Heart left ventricle (tissue), 16 donors: ENCODE measurements at places on chromosomes 6 and 20. TPM values are rescaled to one million over a fixed set of nuclear protein-coding genes. Genes with fewer than 3 reads are reported as not detected.

DNA sequence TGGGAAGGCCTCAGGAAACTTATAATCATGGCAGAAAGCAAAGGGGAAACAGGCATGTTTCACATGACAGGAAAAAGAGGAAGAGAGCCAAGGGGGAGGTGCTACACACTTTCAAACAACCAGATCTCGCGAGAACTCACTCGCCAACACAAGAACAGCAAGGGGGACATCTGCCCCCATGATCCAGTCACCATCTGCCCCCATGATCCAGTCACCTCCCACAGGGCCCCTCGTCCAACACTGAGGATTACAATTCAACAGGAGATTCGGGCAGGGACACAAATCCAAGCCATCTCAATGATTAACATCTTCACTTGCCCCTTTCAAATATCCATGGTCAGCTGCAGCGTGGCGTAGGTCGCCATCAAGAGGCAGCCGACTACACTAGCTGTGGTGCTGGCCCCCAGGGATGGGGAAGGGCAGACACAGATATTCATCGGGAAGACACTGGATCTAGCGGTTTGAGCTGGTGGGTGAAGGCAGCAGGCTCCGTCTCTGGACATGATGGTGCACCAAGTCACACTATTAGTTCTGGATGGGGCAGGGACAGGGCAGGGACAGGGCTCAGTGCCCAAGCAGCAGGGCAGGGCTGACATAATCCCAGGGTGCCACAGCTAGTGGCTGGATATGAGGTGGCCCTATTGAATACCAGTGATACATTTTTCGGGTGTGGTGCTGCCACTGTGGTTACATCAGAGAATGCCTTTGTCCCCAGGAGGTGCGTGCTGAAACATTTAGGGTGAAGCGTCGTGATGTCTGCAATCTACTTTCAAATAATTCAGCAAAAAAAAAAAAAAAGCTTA is 31.6 kb downstream of the TUBB2B start:
- no peak for DNase-seq

KIAA1755 gene
- 2.1 TPM for polyA plus RNA-seq

RPS10 gene
- 2,277 TPM for polyA plus RNA-seq

BPIFB2 gene
- polyA plus RNA-seq = not detected

GRCh38 chr6:142944124-142945048 is 590 bp downstream of the HIVEP2 start:
- DNase-seq = peak; percentile 94

GRCh38 chr6:41759905-41760579 is 12.8 kb upstream of the PGC start:
- DNase-seq = no peak

IP6K3 gene
- 16.9 TPM for polyA plus RNA-seq

DNA sequence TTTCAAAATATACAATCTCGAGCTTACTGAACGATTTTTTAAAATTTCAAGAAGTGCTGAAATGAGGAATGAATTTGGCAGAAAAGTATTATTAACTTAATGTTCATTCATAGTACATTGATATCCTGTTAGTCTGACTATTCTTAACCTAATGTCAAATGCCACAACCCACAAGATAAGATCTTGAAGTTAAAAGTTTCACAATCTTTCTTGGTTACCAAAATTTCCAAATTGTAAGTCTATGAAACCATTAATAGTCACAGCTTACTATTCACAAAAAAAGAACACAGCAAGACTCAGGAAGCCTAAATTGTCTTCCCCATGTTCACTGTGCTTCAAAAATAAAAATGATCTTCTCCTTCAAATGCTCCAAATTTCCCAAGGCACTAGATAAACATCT is 71.3 kb downstream of the HACE1 start:
- no peak for DNase-seq

DPPA5 gene
- not detected for polyA plus RNA-seq

- DNase-seq = peak; percentile 61
Measured at GRCh38 chr20:63942250-63942951, 13.8 kb downstream of the UCKL1 start.

- no peak for DNase-seq
Measured at GRCh38 chr20:20663841-20664240, 48.6 kb downstream of the RALGAPA2 start.

- DNase-seq = no peak
Measured at GRCh38 chr6:30264743-30265142, 51.5 kb upstream of the TRIM26 start.

- no peak for DNase-seq
Measured at GRCh38 chr20:24064915-24065314, 76.3 kb upstream of the GGTLC1 start.

PRR18 gene
- not detected for polyA plus RNA-seq

RNF144B gene
- polyA plus RNA-seq = 6.1 TPM

DNA sequence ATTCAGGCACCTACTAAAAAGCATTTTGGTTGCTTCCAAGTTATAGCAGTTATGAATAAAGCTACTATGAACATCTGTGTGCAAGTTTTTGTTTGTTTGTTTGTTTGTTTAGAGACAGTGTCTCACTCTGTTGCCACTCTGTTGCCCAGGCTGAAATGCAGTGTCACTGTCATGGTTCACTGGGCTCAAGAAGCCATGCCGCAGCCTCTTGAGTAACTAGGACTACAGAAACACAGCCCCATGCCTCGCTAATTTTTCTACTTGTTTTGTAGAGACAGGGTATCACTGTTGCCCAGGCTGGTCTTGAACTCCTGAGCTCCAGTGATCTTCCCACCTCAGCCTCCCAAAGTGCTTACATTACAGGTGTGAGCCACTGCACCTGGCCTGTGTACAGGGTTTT is 795.9 kb downstream of the EPHA7 start:
- no peak for DNase-seq

ANGPT4 gene
- 0.11 TPM for polyA plus RNA-seq

- peak; percentile 76 for DNase-seq
Measured at GRCh38 chr20:50664254-50664653, 27.1 kb downstream of the RIPOR3 start.

KCNS1 gene
- polyA plus RNA-seq = not detected

- DNase-seq = no peak
Measured at GRCh38 chr6:165417278-165417865, 108.0 kb upstream of the C6orf118 start.

GRCh38 chr20:51076786-51077685 is 54.1 kb upstream of the KCNG1 start:
- DNase-seq = no peak

ALDH8A1 gene
- 0.53 TPM for polyA plus RNA-seq

GRCh38 chr20:13009682-13010406 is 1.1 kb downstream of the SPTLC3 start:
- no peak for DNase-seq

- DNase-seq = no peak
Measured at GRCh38 chr6:11526156-11526505, 11.4 kb upstream of the TMEM170B start.

GRCh38 chr6:116975600-116975999 is 98.6 kb downstream of the RFX6 start:
- no peak for DNase-seq

DNA sequence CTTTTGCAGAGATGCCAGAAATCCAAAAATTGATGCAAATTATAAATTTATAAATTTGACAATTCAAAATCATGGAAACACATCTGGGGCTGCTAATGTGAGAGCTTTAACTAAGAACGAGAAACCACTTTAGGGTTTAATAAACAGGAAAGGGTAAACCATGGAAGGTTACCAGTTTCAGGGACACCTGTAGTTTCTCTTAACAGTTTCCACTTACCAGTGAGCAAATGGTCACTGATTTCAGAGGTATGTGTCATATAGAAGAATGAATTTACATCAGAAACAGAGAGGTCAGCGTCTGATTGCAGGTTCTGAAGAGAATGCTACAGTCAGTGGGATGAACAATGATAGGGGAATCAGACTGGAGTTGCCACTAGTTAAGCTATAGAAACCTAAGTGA is 24.8 kb upstream of the PCSK2 start:
- no peak for DNase-seq

SLC13A3 gene
- 0.38 TPM for polyA plus RNA-seq

GRCh38 chr20:62623488-62624324 is 18.6 kb upstream of the SLCO4A1 start:
- peak; percentile 92 for DNase-seq

GABRR1 gene
- polyA plus RNA-seq = not detected

EPHA7 gene
- polyA plus RNA-seq = 1.3 TPM

NHLRC1 gene
- polyA plus RNA-seq = 1.3 TPM

DNA sequence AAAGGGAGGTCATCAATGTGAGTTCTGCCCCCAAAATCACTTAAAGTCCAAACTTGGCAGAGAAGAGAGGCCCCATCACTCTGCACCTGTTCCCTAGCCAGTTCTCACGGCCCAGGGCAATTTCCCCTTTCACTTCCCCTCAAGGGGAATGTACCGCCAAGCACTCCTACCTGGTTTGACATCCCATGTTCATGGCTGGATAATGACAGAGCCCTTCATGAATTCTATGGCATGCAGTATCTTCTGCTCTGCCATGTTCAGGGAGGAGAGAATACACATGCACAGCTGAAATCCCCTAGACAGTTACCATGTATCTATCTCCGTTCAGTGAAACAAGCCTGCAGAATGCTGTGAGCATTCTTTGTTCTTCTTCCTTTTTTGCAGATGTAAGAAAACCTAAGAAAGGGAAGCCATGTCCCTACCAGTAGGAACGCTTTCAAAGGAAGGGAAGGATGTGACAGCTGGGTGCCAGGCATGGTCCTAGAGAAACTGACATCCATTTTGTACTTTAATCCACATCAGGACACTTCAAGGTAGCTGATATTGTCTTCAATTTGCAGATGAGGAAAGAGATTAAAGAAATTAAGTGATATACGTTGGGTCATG is 79.8 kb upstream of the ARID1B start:
- no peak for DNase-seq

SPDEF gene
- 0.23 TPM for polyA plus RNA-seq

DNA sequence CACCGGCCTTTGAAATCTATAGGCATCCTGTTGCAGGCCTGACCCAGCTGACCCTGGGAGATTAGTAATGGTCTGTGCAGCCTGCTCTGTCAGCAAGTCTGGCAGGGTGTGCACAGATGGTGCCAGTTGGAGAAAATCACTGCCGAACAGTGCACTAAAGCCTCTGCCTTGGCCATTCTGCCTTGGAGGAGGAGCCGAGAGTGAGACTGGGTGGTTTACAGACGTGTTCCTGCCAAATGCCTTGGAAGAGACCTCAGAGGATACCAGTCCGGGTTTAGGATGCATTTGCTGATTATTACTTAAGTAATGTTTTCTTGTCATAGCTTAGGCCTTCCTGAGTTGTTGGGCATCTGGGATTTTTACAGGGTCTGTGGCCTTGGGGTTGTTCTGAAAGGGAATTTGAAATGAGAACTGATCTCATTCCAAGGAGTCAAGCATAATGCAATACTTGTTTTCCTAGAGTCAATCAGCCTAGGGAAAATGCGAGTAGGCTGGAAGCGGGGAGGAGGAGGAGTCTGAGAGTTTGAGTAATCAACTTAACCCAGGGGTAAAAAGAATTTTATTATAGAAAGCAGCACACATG is 292.1 kb downstream of the SOX4 start:
- DNase-seq = no peak

DNA sequence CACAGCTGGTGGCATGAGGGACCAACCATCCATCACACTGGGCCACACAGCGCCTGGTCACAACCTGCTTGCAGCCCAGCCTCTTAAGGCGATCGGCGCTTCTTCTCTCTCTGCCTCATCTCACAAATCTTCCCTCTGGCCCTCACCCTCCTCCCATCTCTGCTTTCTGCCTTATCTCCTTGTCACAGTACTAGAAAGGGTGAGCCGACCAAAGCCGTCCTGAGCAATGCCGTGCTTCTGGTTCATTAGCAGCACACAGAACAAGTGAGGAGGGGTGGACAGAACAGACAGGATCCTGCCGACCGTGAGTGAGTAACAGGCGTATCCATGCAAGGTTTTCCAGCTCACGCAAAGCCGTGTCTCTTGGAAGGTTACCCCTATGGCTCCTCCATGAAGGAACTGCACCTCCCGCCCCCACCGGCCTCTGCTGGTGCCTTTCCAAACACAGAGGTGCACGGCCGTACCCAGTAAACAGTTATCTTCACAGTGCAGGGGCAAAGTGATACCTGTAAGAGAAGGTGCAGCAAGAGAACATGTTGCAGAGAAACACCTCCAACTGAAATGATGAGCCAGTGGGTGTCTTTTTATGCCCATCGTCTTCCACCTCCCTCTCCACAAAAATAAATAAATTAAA is 331.7 kb downstream of the FARS2 start:
- DNase-seq = no peak

DNA sequence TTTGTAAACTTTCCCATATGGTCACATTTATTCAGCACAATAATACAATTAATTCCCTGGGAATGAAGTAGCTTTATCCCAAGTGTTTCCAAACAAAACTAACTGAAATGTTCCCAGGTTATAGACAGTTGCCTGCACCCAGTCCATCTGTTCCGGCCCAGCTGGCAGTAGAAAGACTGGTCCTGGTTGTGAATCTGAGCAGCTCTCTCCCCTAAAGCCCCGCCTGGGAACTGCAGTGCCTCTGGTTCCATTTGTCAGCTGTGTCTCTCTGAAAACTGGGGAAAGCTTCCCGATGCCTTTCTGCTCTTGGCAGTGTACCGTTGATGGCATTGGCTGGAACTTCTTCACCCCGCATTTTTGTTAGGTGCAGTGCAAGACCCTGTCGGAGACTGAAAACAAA is 8.7 kb downstream of the MTHFD1L start:
- DNase-seq = no peak

GRCh38 chr6:3359101-3359752 is 97.6 kb downstream of the SLC22A23 start:
- DNase-seq = no peak
